ENCODE measurements at places on chromosomes 6 and 20.

DNA sequence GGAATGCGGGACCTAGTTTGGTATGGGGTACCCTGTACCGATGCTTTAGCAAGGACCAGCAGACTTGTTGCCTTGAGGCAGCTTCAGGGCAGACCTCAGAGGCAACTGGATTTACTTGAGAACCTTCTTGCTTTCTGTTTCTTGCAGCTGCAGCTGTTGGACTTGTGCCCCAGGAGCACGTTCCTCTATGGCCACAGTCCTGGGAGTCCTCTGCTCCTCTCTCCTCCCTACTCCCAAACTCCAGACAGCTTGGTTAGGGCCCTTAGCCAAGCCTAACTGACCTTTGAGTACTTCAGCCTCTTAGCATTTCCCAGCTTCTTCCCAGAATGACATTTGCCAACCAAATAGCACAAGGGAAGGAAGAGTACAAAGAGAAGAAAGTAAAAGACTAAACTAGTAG lies 34.7 kb downstream of the GHRH start:
- DNase-seq = no peak

GRCh38 chr6:36445621-36446020 lies 2.8 kb downstream of the KCTD20 start:
- no peak for DNase-seq

DNA sequence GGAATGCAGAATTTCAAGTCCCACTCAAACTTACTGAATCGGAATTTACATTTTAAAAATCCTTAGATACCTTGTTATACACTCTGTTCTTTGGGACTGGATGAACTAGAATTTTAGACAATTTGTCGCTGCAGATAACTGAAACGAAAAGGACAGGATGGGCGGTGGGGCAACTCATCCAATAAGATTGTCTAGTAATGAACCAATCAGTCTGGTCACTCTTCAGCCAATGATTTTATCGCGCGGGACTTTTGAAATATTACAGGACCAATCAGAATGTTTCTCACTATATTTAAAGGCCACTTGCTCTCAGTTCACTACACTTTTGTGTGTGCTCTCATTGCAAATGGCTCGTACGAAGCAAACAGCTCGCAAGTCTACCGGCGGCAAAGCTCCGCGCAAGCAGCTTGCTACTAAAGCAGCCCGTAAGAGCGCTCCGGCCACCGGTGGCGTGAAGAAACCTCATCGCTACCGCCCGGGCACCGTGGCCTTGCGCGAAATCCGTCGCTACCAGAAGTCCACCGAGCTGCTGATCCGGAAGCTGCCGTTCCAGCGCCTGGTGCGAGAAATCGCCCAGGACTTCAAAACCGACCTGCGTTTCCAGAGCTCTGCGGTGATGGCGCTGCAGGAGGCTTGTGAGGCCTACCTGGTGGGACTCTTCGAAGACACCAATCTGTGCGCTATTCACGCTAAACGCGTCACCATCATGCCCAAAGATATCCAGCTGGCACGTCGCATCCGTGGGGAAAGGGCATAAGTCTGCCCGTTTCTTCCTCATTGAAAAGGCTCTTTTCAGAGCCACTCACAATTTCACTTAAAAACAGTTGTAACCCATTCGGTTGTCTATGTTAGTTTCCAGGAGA lies 41.9 kb upstream of the HFE start:
- DNase-seq = peak; percentile 78

DNA sequence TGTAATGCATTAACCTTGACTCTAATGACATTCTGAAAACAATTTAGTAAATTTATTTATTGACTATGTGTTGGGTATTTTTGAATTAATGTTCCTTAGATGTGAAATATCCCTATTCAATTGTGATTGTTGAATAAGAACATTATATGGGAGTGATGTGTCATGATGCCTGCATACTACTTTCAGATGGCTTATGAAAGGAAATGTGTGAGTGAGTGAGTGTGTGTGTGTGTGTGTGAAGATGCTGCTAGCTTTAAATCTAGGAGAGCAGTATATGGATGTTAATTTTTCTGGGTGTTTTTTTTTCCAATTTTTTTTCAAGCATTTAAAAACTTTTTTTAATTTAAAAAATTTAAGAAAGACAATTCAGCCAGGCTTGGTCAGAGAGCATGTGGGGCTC lies 32.5 kb upstream of the NT5E start:
- no peak for DNase-seq

- DNase-seq = no peak
Observed at GRCh38 chr6:7050872-7051779, 56.6 kb upstream of the RREB1 start.

GRCh38 chr20:842547-842940 lies 9.0 kb downstream of the FAM110A start:
- no peak for DNase-seq

DNA sequence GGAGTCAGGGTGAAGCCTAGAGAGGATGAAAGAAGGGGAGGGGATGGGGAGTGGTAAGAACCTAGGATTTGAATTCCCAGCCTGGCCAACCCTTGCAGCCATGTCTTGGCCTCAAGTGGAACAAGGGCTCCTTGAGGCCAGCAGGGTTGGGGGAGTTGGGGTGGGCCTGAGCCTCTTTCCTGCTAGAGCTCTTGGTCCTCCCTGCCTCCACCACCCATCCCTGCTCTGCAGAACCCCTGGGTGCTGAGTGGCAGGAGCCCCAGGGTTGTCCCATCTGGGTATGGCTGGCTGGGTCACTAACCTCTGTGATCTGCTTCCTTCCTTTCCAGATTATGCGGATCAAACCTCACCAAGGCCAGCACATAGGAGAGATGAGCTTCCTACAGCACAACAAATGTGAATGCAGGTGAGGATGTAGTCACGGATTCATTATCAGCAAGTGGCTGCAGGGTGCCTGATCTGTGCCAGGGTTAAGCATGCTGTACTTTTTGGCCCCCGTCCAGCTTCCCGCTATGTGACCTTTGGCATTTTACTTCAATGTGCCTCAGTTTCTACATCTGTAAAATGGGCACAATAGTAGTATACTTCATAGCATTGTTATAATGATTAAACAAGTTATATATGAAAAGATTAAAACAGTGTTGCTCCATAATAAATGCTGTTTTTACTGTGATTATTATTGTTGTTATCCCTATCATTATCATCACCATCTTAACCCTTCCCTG lies 8.3 kb downstream of the VEGFA start:
- DNase-seq = no peak

DNA sequence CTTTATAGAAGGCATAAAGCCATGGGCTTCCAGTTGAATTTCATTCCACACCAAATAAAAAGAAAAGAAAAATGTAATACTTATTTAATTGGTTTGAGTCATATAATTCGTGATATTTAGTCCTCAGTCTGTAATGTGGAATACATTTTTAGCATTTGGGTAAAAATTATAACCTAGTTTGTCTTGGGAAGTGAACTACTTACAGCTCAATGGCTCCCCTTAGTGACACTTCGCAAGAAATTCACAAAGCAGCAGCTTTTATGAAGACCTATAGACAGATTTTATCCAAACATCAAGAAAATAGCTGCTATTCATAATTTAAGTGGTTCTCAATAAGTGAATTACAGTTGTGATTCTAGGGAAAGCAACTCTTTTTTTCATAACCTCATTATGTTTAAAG lies 72.1 kb downstream of the RSPO3 start:
- DNase-seq = no peak

DNA sequence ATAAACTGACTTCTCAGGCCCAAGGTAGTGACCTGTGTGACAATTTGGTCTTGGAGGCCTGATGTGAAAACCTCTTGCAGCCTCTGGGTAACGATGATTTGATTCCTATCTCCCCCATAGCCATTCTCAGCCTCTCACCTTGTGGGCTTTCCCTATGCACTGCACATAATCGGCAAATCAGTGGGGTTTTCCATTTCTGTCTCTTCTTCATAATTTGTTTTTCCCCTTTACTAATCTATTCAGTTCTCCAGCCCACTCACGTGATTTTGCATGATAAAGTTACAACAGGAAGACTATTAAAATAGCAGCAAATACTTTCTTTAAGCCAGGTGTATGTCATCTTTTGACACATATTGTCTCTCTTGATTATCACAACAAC lies 893.7 kb downstream of the TFAP2A start:
- no peak for DNase-seq

DNA sequence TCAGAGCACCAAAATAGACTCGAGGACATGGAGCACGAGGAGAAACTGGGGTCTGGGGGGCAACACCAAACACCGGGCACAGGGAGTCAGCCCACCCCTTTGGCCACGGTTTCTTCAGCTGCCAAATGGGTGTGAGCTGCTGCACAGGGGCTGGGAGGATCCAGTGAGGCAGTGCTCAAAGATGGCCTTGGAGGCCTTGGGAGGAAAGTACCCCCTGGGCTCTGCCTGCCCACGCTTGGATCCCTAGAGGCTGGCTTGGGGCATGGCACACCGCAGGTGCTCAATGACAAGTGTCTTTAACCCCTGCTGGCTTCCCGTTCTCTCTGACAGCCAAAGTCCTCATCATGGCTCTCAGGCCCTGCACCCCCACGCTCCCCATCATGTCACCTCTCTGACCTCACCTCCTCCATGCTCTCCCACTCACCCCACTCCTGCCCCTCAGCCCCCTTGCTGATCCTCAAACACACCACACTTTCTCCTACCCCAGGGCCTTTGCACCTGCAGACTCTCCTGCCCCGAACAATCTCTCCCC lies 190.3 kb downstream of the ANKRD60 start:
- no peak for DNase-seq

GRCh38 chr6:129994410-129994809 lies 24.0 kb upstream of the L3MBTL3 start:
- DNase-seq = no peak

DNA sequence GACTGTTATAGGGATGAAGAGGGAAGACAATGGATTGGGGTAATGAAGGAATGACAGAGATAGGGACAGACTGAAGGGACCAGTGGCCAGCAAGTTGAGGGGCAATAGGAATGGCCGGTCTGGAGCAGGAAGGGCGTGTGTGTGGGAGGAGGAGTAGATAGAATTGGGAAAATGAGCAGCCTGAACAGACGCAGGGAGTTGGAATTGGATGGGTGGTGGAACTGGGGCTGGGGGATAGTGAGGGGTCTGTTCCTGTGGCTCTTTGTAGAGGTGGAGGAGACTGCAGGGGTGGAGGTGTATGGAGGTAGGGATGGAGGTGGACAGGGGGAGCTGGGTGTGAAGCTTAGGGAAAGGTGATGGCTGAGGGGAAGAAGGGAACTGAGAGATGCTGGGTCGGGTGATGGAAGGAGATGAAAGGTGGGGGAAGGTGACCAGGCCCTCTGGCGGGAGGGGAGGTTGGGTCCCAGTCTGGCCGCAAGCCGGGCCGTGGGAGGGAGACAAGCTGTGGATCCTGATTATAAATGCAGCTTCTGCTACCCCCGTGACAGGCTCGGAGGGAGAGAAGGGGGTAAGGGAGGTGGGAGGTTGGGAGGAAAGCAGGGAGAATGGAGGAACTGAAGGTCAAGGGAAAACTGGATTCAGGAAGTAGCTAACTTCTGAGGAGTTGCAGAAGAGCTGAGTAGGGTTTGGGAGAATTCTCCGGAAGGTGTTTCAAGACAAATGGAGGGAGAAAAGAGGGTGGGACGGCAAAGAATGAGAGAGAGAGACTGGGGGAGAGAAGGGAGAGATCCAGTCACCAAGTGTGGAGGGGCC lies 5.2 kb downstream of the SYNGAP1 start:
- DNase-seq = no peak

- DNase-seq = peak; percentile 75
Observed at GRCh38 chr20:20237093-20237959, 130.6 kb upstream of the INSM1 start.

DNA sequence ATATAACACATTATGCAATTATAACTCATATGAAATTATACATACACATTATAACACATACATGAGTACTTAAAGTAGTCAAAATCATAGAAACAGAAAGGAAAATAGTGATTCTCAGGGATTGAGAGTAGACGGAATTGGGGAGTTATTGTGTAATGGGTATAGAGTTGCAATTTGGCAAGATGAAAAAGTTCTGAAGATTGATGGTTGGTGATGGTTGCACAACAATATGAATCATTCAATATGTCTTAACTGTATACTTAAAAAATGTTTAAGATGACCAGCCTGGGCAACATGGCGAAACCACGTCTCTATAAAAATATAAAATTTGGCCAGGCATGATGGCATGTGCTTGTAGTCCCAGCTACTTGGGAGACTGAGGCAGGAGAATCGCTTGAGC lies 372.7 kb downstream of the CDKAL1 start:
- DNase-seq = no peak

- no peak for DNase-seq
Observed at GRCh38 chr6:124765280-124765679, 197.0 kb upstream of the RNF217 start.

DNA sequence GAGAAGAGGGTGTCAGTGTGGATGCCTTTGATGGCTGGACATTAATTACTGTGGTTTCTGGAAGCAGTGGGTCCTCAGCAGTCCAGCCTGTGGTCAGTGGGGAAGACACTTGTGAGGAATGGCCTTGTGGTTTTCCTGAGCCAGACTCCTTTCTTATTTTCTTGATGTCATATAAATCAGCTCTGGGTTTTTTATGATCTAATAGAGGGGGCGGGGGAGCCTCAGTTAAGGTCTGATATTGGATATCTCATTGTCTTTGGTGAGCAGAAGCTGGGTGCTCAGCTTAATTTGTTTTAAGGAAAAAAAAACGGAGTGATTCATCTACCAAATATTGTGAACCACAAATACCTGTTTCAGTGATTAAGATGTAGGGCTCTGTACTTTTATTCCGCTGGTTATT lies 62.1 kb downstream of the OTOR start:
- DNase-seq = no peak

GRCh38 chr6:156420172-156420993 lies 356.8 kb upstream of the ARID1B start:
- no peak for DNase-seq

DNA sequence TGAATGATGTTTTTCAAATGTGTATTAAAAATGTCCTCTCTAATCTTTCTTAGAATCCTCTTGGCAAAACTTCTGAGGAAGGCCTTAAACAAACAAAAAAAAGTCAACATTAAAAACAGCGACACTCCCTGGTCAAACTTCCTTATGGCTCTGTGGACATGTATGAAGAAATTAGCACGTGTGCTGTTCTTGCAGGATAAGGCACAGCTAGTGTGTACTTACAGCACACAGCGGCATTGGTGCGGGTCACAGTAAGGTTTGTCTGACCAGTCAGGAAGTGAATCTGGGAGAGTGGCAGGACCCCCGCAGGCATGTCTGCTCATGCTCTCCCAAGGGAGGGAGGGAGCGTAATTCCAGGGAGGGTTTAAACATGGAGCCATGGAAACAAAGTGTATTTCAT lies 38.8 kb downstream of the SLC22A1 start:
- no peak for DNase-seq

- DNase-seq = no peak
Observed at GRCh38 chr6:121694801-121695251, 259.4 kb downstream of the GJA1 start.

GRCh38 chr6:162613310-162613709 lies 114.3 kb downstream of the PRKN start:
- no peak for DNase-seq

DNA sequence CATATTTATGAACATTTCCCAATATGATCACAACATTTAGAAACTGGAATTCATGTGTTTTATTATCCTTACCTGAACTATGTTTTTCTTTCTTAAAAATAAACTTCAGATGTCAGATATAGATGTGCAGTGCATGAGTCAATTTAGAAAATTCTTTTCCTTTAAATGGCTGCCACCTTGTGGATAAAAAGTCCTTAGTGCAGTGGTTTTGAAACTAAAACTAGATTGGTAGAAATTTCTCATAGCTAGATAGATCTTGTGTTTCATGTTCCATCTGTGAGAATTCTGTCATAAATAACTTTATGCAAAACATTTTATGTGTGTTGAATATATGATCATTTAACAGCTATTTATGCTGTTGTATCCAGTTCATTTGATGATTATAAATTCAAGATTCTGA lies 134.9 kb downstream of the KLHL32 start:
- no peak for DNase-seq

- DNase-seq = no peak
Observed at GRCh38 chr20:48212806-48213509, 427.7 kb upstream of the SULF2 start.

- DNase-seq = no peak
Observed at GRCh38 chr20:7004801-7005200, 237.3 kb downstream of the BMP2 start.

Data from NCI-H1930 (cell line).